Fibroblast of skin of right biceps (primary cell): ENCODE measurements at places on chromosomes 4 and X.

DNA sequence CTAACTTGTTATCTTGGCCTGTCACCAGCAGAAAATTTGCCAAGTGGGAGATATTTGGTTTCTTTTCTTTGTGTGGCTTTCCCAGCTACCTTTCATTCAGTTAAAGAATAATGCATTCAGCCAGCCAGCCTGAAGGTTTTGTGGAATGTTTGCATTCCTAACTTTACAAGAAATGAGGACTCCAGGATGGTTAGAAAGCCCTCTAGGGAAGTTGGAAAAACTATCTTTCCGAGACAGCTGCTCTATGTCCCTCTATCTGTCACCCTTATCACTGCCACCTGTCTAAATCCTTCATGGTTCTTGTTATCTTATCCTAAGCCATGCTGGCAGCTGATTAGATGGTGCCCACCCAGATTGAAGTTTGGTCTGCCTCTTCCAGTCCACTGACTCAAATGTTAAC lies 384.2 kb downstream of the SH3BGRL start:
- no peak for DNase-seq

- peak; percentile 43 for DNase-seq
These were observed 79.2 kb upstream of the CLCN4 start for GRCh38 chrX:10077425-10078188.

DNA sequence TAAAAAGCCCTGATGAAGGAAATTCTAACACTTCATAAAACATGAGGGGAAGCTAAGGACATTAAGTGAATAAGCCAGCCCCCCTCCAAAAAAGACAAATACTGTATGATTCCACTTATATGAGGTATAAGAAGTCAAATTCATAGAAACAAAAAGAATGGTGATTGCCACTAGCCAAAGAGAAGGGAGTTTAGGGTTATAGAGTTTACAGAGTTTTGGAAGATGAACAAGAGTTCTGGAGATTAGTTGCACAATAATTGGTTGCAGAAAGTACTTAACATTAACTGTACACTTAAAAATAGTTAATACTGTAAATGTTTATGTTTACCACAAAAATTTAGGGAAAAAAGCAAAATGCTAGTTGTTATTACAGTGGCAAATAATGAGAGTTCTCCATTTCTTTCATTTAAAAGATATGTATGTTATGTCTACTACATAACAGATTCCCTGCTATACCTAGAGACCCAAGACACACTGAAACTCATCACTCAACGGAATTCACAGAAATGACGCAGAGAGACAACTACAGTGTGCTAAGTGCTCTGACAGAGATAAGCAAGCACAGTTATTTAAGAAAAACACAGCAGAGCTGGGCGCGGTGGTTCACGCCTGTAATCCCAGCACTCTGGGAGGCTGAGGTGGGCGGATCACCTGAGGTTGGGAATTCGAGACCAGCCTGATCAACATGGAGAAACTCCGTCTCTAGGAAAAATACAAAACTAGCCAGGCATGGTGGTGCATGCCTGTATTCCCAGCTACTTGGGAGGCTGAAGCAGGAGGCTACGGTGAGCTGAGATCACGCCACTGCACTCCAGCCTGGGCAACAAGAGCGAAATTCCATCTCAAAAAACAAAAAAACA lies 37.2 kb downstream of the EIF4E start:
- no peak for DNase-seq

GRCh38 chr4:175017751-175018150 lies 99.6 kb downstream of the ADAM29 start:
- no peak for DNase-seq

- no peak for DNase-seq
These were observed 64.3 kb upstream of the CCDC160 start for GRCh38 chrX:134172588-134173259.
